Globus pallidus (tissue), 1 donor: ENCODE measurements at places on chromosomes 2 and 18.

- no peak for DNase-seq
These were observed 1109.7 kb downstream of the LRP1B start for GRCh38 chr2:141021109-141021508.

DNA sequence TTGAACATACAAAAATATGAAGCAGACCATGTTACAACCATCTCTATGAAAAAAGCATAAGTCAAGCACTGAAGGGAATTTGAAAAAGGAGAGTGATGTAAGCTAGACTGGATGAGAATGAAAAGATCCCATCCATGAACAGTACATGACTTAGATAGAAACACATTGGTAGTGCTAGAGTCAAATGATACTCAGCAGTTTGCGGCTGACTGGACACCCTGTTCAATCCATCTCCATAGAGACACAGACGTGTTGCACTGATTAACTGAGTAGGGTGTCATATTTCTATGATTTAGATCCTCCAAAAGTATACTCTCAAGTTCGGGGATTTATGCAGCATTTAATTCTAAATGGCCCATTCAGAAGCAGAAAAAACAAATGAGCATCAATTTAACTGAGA lies 674.3 kb upstream of the NRXN1 start:
- DNase-seq = no peak

GRCh38 chr2:179622635-179623300 lies 238.6 kb downstream of the ZNF385B start:
- DNase-seq = no peak

DNA sequence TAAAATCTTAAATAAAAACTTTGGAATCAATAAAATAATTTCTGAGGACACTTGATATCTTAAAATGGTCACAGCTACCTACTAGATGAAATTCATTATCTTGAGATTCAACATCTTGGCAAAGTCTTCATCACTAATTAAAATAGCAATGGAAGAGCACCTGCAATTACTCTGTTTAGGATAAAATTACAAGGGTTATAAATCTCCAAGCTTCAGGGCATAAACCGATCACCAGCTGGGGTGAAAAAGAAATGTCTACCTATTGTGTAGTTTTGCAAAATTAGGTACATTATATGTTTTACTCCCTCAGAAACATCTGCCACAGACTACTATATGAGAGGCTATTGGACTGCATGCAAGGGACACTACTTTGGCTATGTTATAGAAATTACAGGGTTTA lies 327.1 kb downstream of the CCDC178 start:
- no peak for DNase-seq

DNA sequence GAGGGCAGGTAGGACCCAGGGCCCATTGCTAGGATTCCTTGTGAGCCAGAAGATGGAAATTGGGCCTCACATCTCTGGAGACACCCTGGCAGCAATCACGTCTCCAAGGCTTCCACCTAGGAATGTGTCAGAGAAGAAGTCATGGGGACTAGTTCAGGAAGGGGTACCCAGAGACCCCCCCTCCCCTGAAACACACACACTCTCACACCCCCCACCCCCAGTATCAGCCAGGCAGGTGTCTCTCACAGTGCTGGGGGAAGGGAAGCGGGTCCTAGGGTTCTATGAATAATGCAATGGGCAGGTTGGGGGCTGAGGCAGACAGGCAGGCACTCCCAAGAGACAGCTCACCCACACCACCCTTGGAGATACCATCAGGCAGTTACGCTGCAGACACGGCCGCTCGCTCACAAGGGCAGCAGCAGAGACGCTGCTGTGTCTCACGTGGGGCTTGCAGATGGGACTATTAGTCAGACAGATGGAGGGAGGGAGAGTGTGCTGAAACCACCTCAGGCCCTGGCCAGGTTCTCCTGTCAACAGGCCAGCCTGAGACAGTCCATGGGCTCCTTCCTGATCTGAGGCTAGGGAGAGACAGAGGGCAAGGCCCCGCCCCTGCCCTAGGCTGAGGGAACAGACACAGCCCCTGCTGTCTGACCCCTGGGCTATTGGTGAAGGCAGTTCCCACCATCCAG lies 134.6 kb downstream of the CYP26B1 start:
- DNase-seq = no peak

DNA sequence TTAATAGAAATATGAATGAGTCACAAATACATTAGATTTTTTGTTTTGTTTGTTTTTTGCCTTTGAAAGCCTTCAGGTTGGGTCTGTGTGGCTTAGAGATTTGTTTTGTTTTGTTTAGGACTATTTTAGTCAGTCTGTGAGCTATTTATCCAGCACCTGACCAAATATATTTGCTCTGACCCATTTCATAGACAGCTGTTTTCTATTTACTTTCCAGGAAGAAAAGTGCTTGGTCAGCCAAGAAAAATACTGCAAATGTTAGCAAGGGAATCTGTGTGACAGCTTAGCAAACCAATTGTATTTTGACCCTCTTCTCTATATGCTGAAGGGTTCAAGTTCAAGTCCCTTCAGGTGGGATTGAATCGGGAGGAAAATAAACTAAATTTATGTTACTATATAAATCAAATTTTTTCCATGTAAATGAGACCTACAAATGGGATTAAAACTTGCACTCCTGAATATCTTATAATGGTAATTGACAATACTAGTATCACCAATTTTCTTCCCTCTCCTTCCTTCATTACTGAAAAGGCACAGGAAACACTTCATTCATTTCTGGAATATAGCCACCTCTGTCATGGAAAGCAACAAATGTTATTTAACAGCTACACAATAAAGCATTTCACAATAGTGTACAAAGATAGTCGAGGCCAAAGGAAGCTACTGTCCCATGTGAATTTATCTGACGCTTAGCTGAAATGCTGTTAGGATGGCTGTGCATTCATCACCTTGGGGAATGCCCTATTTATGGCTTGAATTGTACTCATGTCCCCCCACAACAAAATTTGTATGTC lies 23.1 kb upstream of the KLF7 start:
- no peak for DNase-seq

- no peak for DNase-seq
These were observed 39.0 kb upstream of the SNED1 start for GRCh38 chr2:240959214-240959940.

DNA sequence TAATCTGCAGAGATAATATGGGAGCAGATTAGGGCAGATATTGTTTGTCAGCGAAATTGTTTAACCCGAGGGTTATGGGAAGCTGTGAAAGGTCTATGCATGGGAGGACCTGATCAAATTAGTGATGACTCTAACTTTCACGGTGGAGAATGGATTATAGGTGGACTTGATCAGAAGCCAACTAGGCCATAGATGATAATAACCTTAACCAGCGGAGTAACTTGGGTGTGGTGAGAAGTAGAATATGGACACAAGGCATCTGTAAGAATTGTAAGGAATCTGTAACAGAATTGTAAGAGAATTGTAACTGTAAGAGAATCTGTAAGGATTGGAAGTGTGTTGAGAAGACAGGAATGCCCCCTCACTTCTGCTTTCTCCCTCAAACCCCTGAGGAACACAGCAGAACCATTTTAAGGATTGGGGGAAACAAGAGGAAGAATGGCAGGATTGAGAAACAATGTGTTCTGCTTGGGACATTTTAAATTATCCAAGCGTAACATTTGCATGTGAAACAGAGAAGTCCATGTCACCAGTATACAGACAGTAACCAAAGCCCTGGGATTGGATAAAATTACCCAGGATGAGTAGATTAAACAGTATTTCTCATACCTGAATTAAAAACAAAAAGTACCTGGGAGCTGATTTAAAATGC lies 14.9 kb upstream of the SLC39A10 start:
- DNase-seq = no peak

DNA sequence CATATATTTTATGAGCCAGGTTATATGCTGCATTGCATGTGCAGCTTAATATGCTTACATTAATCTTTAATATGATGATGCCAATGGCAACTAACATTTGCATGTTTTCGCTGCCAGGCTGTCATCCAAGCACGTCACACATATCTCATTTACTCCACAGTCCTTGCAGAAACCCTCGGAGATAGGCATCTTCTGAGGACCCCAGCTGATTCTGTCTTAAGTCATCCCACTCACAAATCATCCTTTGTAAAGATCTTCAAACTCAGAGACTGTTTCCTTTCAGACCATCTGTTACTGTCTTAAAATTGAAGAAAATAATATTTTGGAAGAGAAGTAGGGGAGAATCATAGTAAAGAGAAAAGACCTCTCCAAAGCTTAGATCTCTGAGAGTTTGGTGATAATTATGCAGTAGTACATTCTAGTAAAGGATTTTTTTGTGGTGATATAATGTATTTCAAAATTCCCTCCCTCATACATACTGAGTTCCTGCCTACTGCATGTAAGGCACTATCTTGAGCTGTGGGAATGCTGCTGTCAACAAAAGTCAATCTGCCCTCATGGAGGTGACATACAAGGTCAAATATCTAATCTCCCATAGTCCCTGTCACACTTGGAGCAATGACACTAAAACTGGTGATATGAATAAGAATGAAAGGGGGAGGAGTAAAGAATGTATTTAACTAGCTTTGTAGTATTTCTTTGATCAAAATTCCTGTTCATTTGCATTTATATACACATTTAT lies 11.0 kb downstream of the ITGA4 start:
- no peak for DNase-seq

GRCh38 chr18:22667616-22668422 lies 250.1 kb upstream of the CTAGE1 start:
- no peak for DNase-seq

DNA sequence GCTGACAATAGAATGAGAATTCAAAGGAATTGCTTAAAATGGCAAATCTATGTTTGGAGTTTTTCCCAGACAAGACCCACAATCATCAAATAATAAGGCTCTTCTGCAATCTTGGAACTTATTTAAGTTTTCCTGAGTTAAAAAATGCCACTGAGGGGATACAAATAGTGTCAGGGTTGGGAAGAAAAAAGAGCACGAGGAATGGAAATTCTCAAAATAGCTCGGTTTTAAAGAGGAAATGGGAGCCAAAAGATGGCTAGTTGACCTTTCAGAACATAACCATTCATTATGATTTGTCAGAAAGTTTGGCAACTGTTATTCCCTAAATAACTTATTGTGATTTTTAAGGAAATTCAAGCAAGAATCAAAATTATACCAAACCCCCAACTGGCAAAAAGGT lies 127.7 kb downstream of the RAPGEF4 start:
- DNase-seq = no peak

DNA sequence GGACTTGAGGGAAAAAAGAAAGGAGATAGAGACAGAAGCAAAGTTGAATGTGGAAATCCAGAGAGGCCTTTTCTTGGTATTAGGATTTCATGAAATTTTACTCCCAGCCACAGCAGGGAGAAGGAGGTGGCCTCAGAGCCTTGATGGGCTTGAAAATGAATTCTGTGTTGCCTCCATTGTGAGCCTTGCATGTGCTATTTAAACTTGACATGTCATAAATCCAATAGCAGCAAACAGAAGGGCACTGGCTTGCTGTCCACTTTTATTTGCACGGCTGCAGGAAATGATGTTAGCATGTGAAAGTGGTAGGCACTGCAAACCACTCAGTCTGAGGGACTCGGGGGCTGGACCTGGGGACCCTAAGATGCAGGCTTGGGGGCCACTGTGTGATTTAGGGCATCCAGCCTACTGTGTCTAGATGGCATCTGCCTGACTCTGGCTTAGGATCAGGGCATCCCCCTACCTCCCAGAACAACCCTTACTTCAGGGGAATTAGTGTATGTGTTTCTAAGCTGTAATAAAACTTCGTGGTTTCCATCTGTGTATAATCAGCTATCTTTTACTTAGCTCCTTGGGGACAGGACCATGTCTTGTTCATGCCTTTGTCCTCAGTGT lies 139.1 kb upstream of the SKOR2 start:
- no peak for DNase-seq

DNA sequence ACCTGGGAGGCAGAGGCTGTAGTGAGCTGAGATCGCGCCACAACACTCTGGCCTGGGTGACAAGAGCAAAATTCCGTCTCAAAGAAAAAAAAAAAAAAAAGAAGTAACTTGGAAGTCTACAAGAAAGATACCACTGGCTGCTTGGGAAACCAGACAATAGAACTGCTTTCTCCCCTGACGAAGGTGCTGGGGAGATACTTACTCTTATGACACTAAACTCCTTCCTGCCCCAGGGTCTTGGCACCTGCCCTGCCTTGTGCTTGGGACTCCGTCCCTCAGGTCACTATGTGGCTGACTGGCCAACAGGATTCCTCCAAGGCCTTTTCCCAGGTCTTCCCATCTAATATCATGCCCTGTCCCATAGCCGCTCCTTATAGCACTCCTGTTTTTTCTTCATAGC lies 30.7 kb downstream of the INPP5D start:
- no peak for DNase-seq

- DNase-seq = peak; percentile 65
These were observed 13.2 kb downstream of the NABP1 start for GRCh38 chr2:191691016-191691735.

DNA sequence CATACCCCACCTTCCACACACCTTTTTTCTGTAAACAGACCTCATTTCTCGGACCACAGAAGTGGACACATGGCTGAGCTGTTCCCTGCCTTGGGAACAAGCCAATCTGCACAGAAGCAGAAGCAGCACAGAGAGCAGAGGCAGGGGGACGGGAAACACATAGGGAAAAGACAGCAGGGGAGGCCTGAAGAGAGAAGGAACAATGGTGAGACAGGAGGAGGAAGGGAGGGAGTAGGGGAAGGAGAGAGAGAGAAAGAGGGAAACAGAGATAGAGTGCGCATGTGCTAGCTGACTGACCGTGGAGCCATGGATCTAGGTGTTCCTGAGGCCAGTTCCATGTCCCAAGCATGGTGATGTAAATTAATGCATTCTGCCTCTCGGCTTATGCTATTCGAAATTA lies 119.7 kb downstream of the NOL10 start:
- no peak for DNase-seq
